ENCODE measurements at places on chromosomes 1 and 21. TPM values are rescaled to one million over a fixed set of nuclear protein-coding genes. Genes with fewer than 3 reads are reported as not detected.

ZCCHC17 gene
- total RNA-seq: 49.0 TPM

PDZK1IP1 gene
- total RNA-seq: not detected

CRABP2 gene
- total RNA-seq: 35.6 TPM

CFHR1 gene
- total RNA-seq: 0.83 TPM

F13B gene
- total RNA-seq: not detected

SMIM11 gene
- 11.9 TPM for total RNA-seq

FAM163A gene
- 0.55 TPM for total RNA-seq

SYT6 gene
- total RNA-seq: 12.4 TPM

ST6GALNAC5 gene
- total RNA-seq: 21.3 TPM

MAP1LC3C gene
- total RNA-seq: 1.9 TPM

MED8 gene
- 31.1 TPM for total RNA-seq

CYP4A11 gene
- total RNA-seq: 0.72 TPM

B3GALT5 gene
- total RNA-seq: 3.1 TPM

LCE2D gene
- not detected for total RNA-seq

HCN3 gene
- 6.1 TPM for total RNA-seq
